ENCODE measurements at places on chromosomes 16 and 17. TPM values are rescaled to one million over a fixed set of nuclear protein-coding genes. Genes with fewer than 3 reads are reported as not detected.
A peak's percentile ranks its signal among the peaks of the same experiment; 100 is the strongest.

DNA sequence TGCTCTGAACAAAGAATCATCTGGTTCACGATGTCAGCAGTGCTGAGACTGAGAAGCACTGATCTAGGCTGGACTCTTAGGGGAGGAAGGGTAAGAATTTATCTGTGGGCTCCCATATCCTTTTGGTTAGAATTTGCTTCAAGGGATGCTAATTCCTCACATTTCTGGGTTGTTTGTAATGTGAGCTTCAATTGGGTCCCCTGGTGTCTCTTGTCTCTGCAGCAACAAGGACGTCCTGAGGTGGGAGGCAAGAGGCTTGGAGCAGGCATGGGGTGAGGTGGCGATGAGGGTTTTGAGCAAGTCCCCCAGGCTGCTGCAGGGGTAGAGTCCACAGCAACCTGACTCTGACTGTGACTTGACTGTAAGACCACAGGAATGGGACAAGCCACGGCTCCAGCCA, 213.8 kb upstream of the NLRP1 start:
- DNase-seq: no peak

- DNase-seq: no peak
These were observed 102.8 kb downstream of the MAF start for GRCh38 chr16:79497606-79498350.

DNA sequence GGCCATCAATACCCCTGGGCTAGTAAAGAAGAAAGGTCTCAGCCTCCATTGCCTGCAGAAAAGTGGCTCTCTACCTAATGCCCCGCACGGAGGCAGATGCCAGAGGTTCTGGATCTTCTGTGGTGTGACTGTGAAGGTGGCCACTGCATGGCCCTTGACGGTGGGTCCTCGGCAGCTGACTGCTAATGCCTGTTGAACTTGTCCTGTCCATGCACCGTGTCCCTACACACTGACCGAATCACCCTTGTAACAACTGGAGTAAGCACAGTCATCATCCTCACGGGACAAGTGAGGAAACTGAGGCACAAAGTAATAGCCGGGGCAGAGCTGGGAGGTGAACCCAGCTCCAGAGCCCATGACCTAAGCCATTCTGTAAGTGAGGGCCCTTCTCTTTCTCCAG, 48.8 kb downstream of the MYH11 start:
- DNase-seq: no peak

DNA sequence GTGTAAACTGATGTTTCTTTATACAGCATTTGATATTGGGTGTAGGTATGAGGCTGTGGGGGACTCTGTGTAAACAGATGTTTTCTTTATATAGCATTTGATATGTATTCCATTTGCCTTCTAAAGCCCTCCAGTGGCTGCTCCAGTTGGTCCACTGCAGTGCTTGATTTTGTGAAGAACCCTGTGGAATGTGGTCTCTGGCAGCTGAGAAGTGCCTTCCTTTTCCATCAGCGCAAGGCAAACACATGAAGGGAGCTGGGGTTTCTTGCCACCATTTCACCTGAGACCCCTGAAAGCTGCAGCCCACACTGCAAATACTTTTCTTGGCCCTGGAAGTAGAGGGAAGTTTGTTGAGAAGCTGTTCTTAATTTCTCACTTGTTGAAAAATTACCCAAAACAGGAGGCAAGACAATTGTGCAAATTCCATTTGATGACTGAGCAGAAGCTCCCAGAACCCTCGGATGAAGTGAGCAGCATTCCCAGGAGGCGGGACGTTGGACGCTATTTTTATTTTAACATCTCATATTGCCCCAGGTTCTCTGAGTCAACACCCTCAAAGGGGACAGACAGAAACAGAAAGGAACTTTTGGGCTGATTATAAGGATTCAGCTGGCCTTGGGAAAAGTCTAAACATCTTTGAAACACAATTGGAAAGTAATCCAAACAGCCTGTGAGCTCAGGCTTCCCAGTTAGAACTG, 158.5 kb upstream of the RPH3AL start:
- no peak for DNase-seq

- no peak for DNase-seq
These were observed 40.2 kb downstream of the ZNF750 start for GRCh38 chr17:82799591-82799990.

- DNase-seq: no peak
These were observed 12.6 kb upstream of the FOXJ1 start for GRCh38 chr17:76153640-76154039.

DNA sequence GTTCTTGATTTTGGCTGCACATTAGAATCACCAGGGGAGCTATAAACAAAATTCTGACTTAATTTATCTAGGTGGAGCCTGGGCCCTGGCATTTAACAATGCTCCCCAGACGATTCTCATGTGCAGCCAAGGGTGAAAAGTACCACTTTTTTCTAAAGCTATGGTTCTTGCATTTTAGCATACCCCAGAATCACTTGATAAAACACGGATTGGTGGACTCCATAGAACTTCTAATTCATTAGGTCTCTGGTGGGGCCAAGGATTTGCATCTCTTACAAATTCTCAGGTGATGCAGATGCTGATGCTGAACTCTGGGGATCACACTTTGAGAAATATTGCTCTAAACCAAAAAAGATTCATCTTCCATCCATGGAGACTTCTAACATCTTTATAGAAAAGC, 74.5 kb downstream of the RPGRIP1L start:
- DNase-seq: no peak

DNA sequence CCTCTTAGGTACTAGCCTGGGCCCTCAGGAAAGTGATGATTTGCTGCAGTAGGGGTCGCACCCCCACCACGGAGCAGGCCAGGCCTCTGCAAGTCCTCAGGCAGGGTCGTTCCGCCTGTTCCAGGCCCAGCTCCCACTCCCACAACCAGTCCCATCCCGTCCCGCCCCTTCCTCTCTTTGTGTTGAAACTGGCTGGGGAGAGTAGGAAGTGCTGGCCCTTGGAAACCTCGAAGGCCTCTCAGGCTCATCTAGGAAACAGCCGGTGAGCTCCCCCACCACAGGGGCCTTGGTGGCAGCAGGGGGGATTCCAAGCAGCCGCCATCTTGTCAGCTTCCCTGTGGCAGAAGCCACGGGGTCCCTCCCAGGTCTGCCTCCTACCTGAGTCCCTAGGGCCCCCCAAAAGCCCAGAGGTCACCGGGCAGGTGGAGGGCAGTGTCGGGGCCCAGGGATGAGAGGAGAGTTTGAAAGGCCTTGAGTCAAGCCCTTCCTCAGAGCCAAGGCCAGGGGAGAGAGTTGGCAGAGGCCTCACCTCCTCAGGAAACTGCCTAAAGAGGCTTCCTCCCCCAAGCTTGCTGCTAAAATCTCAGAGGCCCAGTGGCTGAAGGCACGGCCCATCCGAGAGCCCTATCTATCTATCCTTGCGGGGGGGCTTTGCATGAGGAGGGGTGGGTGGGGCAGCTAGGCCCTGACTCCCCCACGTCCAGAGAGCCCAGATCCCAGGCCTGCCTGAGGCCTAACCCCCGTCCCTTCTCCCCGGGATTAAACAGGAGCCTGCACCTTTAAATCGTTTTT, 22.2 kb downstream of the MMP15 start:
- DNase-seq: peak; percentile 47

PRKCB gene
- total RNA-seq: 4.3 TPM

CDR2L gene
- 3.1 TPM for total RNA-seq

Measured in pancreas (tissue), 10 donors.